ENCODE measurements at places on chromosomes 1 and 21.

DNA sequence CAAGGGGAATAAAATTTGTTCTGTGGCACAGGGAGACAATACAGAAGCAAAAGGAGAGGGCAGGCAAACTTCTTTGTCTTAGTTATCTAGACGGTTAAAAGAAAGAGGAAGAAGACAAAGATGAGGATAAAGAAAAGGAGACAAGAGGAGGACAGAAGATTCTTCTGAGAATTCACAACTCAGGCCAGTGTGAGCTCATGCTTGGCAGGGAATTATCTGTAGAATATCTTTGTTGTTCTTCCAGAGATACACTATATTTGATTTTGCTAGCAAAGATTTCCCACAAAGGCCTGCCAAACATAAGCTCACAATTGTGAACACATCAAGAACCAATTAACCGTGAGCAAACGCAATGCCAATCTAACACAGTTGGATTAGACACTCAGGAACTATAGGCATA, 21.4 kb downstream of the SLC16A1 start:
- peak; percentile 13 for DNase-seq

- no peak for DNase-seq
Observed at GRCh38 chr1:226649780-226650179, 89.3 kb downstream of the ITPKB start.

- no peak for DNase-seq
Observed at GRCh38 chr1:212515329-212515760, 82.6 kb downstream of the NENF start.

GRCh38 chr1:179923029-179923428, 31.6 kb upstream of the CEP350 start:
- no peak for DNase-seq

- no peak for DNase-seq
Observed at GRCh38 chr1:54171606-54172005, 18.8 kb upstream of the CDCP2 start.
